ENCODE measurements at places on chromosomes 5 and 9. TPM values are rescaled to one million over a fixed set of nuclear protein-coding genes. Genes with fewer than 3 reads are reported as not detected.
A peak's percentile ranks its signal among the peaks of the same experiment; 100 is the strongest.

GRCh38 chr9:8585036-8585435 lies 785.5 kb upstream of the DMAC1 start:
- DNase-seq: no peak

- no peak for DNase-seq
Observed at GRCh38 chr5:175230299-175230698, 213.7 kb downstream of the DRD1 start.

DNA sequence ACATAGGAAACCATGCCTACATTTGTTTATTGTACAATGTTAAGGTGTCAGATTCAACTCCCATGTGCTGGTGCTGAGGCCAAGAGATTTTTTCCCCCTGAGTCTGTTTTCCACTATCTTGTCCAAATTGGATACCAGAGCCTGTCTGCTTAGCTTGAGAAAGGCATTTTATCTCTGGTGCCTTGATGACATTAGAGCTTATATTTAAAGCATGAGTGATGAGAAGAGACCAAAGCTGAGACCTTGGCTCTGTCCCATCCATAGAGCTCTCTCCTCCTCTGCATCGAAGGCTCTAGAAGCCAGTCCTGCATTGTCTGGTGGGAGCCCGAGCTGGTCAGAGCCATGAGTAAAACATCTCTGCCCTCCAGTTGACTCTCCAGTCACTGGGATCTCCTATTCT lies 10.4 kb upstream of the PPP2CA start:
- DNase-seq: no peak

DNA sequence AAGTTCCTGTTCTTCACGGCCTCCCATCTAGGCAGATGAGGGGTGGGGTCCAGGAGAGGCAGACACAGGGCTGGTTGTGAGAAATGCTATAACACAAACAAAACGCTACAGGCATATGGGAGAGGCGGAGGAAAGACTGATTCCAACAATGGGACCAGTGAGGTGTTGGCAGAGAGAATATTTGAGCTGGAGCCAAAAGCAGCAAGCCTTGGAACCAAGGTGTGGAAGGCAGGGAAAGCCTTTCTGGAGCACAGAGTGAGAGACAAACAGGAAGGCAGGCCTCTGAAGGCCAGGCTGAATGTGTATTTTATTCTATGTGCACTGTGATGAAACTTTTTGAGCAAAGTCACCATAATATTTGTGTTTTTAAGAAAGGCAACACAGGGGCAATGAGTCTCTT lies 2.9 kb downstream of the ATPSCKMT start:
- no peak for DNase-seq

DNA sequence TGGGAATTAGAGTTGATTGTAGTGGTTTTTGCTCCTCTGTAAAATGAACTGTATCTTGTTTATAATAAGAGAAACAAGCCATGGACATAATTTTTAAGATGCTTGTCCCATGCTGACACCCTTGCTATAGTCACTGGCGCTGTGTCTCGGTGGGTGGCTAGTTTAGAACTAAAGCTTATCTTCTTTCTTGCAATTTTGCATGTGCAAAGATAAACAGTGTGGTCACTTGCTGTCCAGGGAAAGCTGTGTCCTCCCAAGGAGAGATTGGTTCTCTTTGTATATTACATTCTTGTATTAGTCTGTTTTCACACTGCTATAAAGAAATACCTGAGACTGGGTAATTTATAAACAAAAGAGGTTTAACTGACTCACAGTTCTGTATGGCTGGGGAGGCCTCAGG lies 143.8 kb downstream of the MELK start:
- DNase-seq: no peak

GRCh38 chr9:20619487-20620200 lies 2.7 kb downstream of the MLLT3 start:
- no peak for DNase-seq

- no peak for DNase-seq
Observed at GRCh38 chr5:134528556-134528955, 3.1 kb downstream of the JADE2 start.

DNA sequence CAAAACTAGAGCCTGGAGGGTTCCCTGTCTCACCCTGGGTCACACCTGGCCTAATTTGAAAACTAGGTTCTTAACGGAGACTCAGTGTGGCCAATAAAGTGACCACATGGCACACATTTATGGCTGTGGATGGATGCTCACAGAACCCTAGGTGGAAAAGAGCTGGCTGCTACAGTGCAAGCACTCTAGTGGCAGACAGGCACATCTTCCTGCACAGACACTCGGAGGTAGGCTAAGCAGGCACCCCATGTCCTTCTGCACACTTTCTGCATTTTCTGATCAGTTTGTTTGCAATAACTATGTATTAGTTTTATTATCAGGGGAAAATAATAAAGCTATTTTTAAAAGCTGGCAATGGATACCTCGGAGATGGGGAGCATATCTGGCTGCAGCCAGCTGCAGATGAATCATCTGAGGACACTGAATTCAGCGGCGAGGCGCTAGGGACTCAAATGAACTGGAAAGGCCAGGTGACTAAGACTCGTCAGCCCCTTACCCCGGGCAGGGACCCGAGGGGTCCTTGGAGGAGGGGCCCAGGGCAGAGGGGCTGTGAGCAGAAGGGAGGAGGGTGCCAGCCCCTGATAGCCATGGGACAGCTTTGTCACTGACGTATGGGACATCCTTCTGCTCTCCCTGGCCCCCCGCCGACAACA lies 96.2 kb downstream of the OLFM1 start:
- no peak for DNase-seq

DNA sequence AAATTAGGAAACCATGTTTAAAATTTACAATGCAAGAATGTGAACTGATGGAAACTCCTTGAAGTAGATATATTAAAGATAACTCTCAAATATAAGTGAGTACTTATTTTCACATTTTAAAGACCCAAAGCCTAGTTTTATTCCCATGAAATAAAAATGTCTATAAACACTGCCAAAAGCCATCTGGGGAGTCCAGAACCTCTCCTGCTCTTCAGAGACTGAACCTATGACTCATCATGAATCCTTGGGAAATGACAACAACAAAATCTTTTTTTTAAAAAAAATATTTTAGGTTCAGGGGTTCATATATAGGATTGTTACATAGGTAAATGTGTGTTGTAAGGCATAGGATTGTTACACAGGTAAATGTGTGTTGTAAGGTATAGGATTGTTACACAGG lies 33.8 kb upstream of the FYB1 start:
- no peak for DNase-seq

DNA sequence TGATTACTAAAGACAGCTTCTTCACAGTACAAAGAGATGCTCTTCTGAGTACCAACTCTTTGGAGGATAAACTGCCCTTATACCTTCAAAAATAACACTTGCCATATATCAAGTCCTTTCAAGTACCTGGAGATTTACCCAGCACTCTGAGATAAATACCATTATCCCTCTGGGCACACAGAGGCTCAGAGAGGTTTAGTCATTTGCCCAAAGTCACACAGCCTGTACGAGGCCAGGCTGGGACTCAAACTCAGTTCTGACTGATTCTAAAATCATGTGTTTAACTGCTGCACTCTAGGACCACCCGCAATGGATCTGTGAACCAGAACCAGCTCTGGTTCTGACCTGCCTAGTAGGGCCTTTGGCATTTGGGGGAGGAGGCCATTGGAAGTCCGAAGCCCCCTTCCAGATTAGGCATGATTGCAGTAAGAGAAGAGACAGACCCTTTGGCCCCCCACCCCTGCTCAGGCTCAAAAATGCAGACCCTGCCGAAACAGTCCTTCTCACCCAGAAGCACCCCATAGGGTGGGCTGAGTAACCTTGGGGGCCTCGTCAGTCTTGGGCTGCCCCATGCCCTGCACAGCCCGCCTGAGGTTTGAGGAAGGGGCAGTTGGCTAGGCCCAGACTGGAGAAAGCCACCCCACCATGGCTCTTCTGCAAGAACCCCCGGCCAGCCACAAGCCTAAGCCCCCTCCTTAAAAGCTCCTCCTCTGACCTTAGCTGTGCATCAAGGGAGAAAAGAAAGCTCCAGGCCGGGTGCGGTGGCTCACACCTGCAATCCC lies 32.8 kb upstream of the IL17B start:
- peak; percentile 66 for DNase-seq

DNA sequence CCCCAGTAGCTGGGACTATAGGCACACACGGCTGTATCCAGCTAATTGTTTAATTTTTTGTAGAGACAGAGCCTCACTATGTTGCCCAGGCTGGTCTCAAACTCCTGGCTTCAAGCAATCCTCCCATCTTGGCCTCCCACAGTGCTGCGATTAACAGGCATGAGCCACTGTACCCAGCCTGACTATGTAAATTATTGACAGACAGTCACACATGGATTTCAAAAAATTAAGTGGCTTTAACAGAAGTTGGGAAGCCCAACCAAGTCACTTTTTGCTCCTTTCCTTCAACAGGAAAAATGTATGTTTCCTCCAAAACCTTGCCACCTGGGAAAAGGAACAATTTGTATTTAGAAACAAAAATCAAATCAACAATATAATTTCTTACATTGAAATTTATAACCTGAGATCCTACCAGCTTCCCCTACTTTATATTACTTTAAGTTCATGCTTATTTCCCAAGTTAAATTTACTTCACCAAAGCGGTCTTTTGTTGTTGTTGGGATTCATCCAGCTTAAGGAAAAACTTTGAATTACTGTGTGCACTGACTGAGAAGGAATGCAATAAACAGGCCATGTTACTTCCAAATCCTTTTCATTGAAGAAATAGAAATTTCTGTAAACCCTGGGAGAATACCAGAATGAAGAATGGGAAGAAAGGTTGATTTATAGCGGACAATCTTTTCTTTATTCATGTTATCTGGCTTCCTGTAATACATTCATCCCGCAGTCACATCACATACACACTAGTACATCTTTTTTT lies 8.6 kb downstream of the PCA3 start:
- no peak for DNase-seq

DNA sequence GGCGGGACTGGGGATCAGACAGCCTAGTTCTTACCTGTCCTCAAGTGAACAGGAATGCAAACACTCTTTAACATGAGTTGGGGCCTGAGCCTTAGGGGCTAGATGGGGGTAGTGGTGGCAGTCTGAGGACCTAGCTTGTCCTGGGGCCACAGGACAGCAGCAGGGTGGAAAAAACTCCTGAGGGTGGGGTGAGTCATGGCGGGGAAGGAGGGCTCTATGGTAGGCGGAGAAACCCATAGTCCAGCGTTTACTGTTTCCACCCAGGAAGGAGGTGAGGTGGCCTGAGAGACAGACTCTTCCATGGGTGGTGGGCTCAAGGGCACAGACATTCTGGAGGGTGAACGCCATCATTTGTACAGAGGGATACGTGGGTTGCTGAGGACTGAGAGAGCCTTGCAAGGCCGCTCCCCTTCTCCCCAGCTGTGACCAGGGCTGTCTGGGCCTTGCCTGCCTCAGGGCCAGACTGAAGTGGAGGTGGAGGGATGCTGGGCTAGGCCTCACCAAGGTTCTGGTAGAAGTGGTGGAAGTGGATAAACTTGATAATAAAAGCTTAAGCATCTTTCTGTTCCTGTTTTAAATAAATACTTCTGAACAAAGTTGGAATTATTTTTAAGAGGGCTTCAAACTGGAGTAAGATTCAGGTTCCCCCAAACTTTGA lies 1.1 kb upstream of the TSPAN17 start:
- no peak for DNase-seq

- DNase-seq: no peak
Observed at GRCh38 chr5:68370196-68370595, 154.6 kb downstream of the PIK3R1 start.

DNA sequence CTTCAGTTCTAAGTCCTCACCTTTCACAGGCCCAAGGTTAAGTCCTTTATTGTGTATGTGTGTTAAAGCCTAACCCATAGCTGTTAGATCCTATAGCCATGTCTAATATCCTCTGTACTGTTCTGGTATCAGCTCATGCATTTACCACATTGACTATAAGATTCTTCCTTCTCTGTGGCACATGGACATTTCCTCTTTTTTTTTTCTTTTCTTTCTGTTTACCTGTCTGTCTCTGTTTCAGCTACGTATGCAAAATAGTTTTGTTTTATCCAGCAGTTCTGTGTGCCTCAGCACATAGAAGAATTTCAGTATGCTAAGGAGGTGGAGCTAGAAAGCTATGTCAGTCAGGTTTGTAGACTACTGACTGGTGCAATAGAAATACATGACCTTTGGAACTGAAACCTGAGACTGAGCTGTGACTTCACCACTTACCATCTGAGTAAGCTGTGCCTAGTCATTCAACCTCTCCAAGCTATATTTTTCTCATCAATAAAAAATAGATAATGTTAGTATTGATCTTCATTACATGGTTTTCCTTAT lies 155.6 kb upstream of the VLDLR start:
- DNase-seq: no peak

- DNase-seq: no peak
Observed at GRCh38 chr5:175878544-175879438, 7.4 kb downstream of the CPLX2 start.

DNA sequence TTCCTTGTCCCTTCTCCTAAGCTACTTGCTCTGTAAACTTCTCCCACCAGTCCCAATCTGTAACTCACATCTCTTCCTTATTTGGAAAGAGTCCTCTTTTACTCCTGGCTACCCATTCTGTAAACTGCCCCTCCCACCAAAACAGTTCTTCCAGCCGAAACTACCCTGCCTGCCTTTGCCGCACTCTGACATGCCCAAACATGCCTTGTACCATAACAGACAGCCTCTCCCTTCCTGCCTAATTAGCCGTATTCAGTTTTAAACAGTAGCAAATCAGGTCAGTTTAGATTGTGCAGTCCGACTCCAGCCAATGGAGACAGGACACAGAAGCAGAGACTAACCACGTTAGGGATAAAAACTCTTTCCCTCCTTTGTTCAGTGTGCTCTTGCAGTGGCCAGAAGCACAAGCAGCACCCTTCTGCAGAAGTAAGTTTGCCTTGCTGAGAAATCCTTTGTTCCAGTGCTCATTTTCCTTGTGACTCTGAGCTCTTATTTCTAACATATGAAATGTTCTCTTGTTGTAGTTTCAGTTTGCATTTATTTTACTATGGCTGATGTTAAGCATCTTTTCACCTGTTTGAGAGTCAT lies 5.4 kb upstream of the GLT6D1 start:
- DNase-seq: no peak

- DNase-seq: no peak
Observed at GRCh38 chr5:151718153-151718552, 31.4 kb upstream of the SPARC start.

GRCh38 chr5:39422728-39423285 lies 2.0 kb downstream of the DAB2 start:
- no peak for DNase-seq

DNA sequence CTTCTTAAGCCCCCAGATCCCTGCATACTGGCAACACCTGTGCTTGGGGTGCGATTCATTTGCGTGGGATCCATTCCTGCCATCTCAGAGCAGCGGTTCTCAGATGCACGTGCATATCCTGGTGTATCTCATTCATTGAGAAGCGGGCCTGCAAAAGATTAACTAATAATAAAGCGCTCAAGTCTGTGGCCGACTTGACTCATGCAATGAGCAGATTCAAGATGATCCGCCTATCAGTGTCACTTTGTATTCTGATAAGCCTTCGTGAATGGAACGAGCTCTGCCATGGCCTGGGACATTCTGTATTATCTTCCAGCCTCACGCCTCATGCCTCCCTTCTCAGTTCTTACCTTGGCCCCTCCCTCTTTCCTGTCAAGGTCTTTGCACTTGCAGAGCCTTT lies 22.3 kb downstream of the C1QTNF2 start:
- DNase-seq: peak; percentile 28

The ADRB2 gene
- 2.5 TPM for total RNA-seq

The PHF24 gene
- total RNA-seq: 1.1 TPM

The SAPCD2 gene
- not detected for total RNA-seq

The SH3TC2 gene
- total RNA-seq: 0.66 TPM

The DUSP1 gene
- 863 TPM for total RNA-seq

The SLC34A3 gene
- not detected for total RNA-seq

The GGTA1 gene
- 12.8 TPM for total RNA-seq

All from sigmoid colon (tissue), 7 donors.